Stimulated activated CD8-positive, alpha-beta memory T cell treated with anti-CD3 and anti-CD28 coated beads, Interleukin-7, amount 100 ng/mL, for 1 hour (primary cell): ENCODE measurements at places on chromosomes 13 and 19.

DNA sequence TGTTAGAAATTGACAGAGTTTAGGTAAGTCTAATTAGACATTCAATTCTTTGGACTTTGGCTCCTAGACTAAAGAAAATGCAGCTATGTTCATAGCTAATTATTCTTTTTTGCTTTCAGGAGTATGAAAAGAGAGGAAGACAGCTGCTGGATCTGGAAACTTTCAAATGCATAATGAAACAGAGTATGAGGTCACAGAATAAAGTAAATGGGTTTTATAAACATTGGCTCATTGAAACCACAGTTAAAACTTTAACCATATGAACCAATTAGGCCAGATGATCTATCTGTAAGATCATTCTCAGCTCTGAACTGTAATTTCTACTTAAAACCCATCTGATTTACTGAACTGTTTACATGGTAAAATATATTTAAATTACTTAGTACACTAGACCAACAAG, 82.7 kb downstream of the TEX26 start:
- no peak for DNase-seq

GRCh38 chr13:113954046-113954835, 19.6 kb downstream of the C13orf46 start:
- DNase-seq: no peak

GRCh38 chr13:24694907-24695306, 14.7 kb downstream of the ATP12A start:
- DNase-seq: no peak

- DNase-seq: no peak
These were observed 12.0 kb upstream of the CEACAM21 start for GRCh38 chr19:41563854-41564514.
